Stimulated activated CD4-positive, alpha-beta T cell treated with anti-CD3 and anti-CD28 coated beads, Interleukin-12 subunit alpha, Interleukin-12 subunit beta, amount 100 ng/mL, for 48 hours (primary cell): ENCODE measurements at places on chromosomes 2 and 18.

DNA sequence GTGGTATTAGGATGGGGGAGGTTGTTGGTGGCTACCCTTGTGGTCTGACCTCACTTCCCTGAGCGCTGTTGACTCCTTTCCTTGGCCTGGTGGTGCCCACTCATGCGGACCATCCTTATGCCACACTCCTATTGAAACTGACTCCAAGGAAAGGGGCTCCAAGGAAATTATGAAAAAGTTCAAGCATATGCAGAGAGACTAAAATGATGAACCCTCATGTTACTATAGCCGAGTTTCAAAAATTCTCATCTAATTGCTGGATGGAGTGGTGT, 96.2 kb upstream of the STPG4 start:
- no peak for DNase-seq

GRCh38 chr2:38174131-38174530, 98.2 kb upstream of the CYP1B1 start:
- no peak for DNase-seq

DNA sequence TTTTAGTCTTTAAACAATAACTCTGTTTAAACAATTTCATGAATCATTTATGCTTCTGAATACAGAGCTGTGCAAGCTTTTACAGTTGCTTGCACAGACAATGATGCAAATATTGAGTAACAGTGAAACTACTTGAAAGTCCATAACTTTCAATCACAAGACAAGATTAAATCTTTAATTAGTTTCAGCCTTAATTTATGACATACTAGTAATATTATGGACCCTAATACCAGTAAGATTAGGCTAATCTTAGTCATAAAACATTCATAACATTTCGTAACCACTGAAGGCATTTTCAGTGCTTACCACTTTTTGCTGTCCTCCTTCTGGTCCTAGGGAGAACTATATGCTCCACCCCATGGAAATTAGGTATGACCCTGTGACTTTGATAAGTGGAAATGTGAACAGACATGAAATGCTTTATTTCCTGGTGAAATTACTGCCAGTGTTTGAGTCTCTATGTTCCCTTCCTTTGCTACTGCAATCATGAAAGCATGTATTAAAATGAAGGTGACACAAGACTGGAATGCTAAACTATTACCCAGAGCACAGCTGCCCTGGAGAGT, 1.8 kb upstream of the COBLL1 start:
- DNase-seq: no peak

DNA sequence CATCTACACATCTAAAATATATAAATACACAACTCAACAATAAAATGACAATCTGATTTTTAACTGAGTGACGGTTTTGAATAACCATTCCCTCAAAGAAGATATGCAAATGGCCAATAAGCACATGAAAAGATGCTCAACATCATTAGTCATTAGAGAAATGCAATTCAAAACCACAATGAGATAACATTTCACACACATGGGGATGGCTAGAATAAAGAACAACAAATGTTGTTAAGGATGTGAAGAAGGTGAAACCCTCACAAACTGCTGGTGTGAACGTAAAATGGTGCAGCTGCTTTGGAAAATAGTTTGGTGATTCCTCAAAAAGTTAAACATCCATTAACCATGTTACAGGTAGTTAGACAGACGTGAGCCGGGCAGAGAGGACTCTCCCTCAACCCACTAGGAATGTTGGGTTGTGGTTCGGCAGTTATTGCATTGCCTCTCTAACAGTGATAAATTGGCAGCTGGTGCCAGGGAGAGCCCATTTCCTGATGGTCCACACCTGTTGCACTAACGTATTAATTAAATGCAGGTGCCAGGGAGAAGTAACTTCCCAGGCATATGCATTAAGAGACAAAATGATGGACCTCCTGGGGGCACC, 22.3 kb upstream of the DUSP2 start:
- DNase-seq: no peak
